ENCODE measurements at places on chromosomes 12 and 14.

- DNase-seq: no peak
Observed at GRCh38 chr14:72786378-72787350, 107.2 kb downstream of the DPF3 start.

DNA sequence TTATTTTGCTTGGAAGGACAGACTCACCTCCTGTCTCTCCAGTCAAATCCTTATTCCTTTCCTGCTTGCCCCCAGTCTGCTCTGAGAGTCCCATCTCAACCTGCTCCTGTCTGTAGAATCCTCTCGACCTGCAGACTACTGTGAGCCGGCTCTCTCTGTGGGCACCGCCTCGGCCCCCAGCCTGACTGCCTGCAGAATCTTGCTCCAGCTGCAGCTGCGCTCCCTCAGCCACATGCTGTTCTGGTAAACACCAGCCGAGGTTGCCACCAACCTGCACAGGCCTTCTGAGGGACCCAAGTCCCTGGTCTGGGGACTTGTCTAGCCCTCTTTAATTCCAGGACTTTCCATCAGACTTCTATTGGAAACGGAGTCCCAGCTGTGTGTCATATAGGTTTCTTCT lies 44.8 kb upstream of the PRMT8 start:
- DNase-seq: no peak

DNA sequence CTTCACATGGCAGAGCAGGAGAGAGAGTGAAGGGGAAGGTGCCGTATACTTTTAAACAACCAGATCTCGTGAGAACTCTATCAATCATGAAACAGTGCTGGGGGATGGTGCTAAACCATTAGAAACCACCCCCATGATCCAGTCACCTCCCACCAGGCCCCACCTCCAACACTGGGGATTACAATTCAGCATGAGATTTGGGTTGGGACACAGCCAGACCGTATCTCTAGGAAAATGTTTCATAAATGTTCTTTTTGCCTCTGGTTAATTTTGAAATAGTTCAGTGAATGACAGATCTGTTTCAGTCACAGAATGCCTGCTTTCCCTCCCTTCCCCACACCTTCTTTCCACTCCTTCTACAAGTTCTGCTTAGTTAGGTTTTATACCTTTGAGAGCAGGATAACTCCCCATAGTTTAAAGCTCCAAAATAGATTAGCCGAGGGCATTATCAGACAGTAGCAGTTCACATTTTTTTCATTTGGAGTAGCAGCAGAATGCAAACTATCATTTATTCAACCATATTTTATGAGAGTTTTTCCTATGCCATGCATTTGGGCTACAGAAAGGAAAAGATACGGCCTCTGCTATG lies 27.1 kb downstream of the PELI2 start:
- no peak for DNase-seq

DNA sequence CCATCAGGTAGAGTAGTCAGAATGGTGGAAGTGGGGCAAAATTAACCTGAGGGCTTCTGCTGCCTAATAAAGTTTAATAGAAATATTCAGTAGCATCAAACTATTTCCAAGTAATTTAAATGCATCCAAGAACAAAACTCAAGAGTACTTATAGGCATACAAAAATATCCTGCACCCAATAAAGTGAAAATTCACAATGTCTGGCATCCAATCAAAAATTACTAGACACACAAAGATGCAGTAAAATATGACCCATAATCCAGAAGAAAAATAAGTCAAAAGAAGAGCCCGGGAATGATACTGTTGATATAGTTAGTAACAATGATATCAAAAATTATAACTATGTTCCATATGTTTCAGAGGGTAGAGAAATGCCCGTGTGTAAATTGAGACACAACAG lies 95.3 kb downstream of the TMEM117 start:
- no peak for DNase-seq

DNA sequence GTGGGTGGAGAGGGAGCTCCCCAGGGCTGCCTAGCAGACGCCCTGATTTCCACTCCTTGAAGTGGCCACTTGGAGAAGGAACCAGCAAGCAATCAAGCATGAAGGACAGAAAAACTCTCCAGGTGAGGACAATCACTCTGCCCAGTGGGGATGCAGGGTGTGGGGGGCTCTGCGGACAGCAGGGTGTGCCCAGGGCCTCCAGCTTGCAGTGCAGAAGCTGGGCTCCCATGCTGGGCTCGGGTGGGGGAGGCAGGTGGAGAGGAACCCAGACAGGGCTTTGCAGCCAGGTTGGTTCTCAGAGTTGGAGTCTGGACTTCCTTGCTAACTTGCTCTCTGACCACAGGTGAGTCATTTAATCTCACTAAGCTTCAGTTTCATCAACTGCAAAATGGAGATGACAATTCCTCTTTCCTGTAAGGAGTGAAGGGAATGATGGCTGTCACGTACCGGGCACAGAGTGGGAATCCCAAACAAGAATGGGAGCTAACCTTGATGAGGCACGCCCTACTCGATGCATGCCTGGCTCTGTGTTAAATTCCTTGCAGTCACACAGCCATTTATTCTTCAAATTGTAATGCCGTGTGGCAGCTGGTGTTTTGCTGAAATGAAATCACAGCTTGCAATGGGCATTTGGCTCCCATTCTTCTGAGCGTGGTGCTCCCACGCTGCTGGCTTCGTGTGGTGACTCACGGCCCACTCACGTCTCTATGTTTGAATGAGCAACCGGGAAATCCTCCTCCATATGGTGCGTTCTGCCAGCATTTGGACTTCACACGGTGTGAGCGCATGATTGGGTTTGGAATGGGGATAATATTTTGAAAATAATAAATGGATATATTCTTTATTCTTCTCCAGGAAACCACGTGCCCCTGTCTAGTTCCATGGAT lies 75.2 kb downstream of the PRIMA1 start:
- no peak for DNase-seq

DNA sequence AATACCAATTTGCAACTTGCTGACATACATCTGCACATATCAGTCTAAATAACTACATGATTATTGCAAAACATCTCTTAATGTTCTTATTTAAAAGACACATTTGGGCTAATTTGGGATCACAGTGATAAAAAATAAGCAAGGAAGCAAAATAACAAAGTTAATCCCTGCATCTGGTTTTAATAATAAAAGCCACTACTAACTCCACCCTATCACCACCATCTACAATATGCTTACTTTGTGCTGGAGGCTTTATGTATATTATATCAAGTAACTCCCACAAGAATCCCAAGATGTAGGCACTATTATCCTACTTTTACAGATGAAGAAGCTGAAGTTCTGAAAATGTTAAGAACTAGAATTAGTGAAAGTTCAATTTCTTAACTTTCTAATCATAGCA lies 45.7 kb downstream of the TAOK3 start:
- DNase-seq: no peak

DNA sequence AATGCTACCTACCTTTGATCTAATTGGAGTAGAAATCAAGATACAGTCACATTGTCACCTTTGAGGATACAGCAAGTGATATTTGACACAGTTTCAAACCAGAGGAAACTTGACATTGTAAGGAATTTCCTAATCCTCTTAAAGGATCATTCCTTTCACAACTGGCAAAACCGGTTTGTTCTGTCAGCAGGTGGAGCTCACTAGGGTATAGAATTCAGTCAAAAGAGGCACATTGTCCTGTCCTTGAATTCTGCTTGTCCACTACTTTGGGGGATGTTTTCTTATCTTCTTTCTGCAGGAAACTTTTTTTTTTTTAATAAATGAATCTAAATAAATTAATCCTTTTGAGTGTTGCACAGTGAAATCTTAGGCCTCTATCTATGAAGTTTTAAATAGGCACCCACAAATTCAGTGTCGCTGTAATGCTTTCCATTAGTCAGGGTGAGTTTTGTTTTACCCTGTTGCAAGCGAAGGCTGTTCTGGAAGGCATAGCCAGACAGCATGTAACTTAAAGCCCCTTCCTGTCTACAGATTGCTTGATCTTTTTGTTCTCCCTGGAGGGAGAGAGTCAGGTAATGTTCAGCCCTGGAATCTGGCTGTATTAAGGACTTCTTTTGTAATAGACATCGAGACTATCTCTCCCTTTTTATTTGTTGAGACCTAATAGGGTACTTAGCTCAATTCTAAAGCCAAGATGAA lies 285.0 kb upstream of the RGS6 start:
- DNase-seq: no peak

DNA sequence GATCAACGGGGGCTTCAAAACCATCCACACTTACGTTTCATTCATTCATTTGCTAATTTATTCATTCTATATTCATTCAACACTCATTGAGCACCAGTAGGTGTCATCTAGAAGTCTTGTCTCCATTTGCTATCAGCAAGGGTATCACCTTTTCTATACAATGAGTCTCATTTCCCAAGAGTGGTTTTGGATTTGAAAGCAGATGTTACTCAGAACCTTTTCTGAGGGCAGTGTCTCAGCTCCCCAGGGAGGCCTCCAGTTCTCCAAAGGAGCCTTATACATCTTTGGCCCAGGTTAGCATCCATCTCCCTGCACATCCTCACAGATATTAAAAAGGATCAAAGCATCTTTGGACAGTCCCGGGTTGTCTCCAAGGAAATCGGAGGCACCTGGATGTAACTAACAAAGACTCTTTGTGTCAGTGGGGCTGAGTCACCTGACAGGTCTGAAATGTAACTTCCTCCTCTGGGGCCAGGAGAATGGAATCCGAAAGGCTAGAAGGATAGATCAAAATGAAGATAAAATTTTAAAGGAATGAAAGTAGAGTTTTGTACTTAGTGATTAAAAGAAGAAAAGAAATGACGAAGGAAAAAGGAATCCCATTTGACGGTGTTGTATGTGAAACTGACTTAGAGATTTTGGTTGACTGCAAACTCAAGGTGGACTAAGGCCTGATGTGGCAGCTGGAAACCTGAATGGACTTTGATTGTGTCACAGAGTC lies 103.0 kb downstream of the VCPKMT start:
- DNase-seq: no peak
